ENCODE measurements at places on chromosomes 6 and 20.

- no peak for DNase-seq
Observed at GRCh38 chr6:80433010-80433672, 326.7 kb downstream of the BCKDHB start.

- DNase-seq, result no peak
Observed at GRCh38 chr6:159107451-159108260, 61.5 kb upstream of the FNDC1 start.

- no peak for DNase-seq
Observed at GRCh38 chr6:16676978-16677377, 84.3 kb downstream of the ATXN1 start.

- no peak for DNase-seq
Observed at GRCh38 chr6:25655723-25656122, 3.7 kb downstream of the SCGN start.

DNA sequence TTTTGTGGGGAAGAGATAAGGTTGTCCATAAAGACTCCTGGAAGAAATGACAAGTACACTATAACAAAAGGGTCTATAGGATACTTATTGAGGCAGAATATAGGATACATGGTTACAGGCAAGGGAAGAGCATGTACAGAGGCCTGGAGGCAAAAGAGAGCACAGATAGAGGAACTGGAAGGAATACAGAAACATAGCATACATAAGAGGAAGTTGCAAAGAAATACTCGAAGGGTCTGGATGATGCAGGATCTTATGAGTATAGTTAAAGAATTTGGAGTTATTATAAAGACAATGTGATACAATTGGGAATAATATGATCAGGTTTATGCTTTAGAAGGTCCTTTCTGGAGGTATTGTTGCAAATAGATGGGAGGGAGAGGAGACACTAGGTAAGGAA is 592.7 kb upstream of the POU3F2 start:
- DNase-seq, result no peak

DNA sequence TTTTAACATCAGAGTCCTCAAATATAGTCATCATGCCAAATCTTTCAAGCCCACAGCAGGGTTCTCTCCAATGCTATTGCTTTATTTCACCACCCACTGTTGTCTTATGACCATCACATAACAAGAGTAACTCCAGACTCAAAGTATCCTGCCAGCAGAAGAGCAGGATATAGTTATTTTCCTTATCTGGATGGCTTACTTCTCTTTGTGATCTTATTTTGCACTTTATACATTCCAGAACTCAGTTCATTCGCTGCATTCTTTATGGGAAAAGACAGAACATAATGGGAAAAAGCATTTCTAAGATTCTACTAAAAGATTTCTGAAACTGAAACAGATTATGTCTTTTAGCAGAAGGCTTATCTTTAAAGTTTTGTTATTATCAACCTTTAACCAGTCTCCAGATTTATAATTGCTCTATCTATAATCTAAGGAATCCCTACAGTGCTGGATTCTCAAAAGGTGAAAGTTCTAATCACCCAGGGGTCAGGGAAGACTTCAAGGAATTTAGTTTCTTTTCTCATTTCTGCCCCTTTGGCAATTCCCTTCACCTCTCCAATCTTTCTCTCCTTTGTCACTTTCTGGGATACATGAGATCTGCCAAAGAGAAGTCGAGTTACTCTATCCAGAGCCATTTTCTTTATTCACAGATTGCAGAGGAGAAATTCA is 190.4 kb downstream of the TPBG start:
- DNase-seq, result no peak

- no peak for DNase-seq
Observed at GRCh38 chr6:35453236-35453635, 1.1 kb downstream of the FANCE start.

DNA sequence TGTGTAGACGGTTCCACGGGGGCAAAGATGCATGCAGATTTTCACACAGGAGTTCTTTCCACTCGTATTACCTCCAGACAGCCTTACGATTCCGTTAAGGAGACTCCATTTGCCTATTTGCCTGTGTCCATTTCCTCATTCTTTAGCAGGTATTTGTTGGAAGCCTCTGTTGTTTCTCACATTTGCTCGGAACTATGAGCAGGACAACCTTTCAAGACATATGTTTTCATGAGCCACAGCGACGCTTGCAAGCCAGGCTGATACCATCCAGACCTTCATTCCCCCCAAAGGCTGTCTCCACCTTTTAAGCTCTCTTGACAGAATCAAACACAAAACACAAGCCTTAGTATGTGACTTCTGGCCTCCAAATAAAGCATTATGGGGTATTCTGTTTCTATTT is 57.6 kb upstream of the NEDD9 start:
- no peak for DNase-seq

GRCh38 chr6:36656441-36656840 is 22.1 kb upstream of the CDKN1A start:
- DNase-seq, result no peak

- no peak for DNase-seq
Observed at GRCh38 chr6:157952861-157953351, 28.8 kb upstream of the SYNJ2 start.

DNA sequence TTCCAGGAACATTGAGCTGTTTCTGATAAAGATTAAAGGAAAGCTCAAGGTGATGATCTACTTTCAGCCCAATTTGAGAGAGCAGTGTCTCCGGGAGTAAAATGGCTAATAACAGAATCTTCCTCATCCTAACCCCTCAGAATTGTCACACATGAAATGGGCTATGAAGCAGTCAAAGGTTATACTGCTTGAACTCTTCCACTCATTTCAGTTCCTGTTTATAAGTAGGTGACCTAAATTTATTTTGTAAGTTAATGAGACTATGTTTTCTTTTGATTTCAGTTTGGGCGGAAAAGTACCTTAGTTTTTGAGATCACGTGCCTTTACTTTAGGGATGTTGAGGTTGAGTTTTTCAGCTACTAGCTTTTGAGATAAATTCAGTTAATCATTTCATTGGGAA is 47.2 kb downstream of the QKI start:
- DNase-seq, result no peak

- DNase-seq, result no peak
Observed at GRCh38 chr6:151353795-151354194, 37.6 kb downstream of the ZBTB2 start.

DNA sequence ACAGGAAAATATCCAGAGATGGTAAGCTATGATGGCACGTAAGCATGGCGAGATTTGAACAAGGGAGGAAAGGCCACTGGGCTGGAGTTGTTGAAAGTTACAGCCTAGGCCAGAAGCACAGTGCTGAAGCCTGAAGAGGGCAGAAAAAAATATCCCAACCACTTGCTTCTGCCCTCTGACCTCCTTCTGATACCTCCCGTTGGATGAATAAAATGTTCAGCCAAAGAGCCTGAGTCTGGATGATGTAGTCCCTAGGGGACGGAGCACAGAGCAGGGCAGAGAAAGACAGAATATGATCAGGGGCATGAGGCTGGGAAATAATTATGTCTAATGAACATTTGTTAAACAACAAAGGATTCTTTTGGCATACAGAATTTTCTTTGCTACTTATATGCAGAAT is 19.7 kb downstream of the KLHL31 start:
- DNase-seq, result no peak

DNA sequence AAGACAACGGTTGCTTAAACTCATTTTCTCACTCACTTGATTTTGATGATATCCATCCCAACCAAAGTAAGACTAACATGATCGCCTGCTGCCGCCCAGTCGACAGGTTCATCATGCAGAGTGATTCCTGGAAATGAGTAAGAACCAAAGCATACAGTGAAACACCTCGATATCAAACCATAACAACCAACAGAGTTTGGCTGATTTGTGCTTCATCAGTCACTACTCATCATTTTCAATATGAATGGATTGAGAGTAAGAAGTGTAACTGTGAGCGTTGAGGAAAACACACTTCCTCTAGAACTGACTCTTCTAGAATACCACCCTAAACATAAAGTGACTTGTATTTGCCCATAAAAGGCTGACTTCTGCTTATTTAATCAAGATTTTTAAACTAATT is 29.2 kb upstream of the ALDH8A1 start:
- DNase-seq, result peak; percentile 41

DNA sequence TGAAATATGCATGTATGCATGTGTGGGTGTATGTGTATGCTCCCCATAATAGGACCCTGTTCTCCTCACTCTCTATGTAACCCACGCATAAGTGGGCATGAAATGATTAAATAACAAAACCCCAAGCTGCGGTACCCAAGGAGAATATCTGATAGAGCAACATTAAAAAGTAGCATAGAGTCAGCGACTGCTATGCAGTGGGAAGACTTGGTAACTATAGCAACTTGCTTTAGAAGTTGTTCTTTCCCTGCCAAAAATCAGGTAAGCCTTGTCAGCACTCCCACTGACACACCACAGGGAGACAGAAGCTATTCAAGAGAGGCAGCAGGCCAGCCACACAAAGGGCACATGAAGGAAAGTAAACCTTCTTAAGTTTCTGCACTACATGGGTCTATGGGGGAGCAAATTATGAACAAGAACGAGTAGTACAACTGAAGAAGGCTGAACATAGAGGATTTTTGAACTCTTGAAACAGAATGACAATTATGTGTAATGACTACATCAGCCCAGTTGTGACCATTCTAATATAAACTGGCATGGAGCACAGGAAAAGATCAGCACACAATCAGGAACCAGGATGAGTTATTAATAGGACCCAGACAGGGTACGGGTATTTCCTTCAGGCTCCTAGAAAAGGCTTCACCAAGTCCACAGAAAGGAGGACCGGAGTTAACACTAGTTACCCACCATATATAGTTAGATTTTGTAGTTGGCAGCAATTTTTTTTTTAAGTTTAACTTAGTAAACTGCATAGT is 89.9 kb downstream of the GPR6 start:
- DNase-seq, result no peak

- no peak for DNase-seq
Observed at GRCh38 chr6:108454356-108454755, 106.4 kb upstream of the FOXO3 start.

DNA sequence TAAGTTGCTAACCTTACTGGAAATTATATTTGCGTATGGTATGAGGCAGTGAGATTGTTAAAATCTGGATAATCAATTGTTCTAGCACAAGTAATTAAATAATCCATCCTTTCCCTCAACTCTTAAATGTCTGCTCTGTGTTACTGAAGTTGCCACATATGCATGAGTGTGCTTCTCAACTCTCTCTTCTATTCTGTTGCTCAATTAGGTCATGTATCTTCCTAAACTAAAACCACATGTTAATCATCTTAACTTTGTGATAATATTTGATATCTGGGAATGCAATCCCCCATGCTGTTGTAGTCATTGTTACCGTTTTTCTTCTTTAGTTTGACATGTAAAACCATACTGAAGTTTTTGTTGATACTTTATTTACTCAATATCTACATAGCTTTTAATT is 63.5 kb upstream of the STMND1 start:
- DNase-seq, result no peak

DNA sequence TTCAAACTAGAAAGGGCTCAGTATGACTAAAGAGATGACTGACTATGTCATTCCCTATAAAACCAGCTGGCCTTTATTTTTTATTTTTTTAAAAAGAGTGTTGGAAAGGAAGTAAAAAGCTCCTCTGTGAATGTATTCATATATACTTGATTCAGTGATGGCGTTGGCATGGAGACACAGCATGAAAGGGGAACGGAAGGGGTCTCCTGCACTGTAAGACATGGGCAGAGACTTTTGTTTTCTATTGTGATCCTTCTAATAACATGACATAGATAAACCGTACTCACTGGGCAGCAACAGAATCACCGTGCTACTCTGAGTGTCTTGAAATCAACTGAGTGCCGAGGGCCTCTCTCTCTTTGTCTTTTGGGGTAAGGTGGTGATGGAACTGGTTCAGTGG is 228.1 kb upstream of the RIN2 start:
- DNase-seq, result no peak

DNA sequence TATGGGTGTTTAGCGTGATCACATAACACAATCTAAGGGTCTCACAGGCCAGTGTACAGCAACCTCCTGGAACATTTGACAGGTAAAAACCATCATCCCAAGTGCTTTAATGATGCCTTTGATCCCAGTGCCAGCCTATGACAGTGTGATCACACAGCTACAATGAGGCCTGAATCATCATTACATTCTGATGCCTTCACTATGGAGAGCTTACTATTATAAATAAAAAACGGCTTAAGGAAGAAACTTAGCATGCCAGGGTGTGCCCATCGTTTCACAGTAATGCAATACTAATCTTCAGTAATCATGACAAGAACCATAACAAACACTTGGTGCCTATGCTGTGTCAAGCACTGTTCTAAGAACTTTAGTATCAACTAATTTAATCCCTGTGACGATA is 11.4 kb downstream of the MAP7 start:
- no peak for DNase-seq

DNA sequence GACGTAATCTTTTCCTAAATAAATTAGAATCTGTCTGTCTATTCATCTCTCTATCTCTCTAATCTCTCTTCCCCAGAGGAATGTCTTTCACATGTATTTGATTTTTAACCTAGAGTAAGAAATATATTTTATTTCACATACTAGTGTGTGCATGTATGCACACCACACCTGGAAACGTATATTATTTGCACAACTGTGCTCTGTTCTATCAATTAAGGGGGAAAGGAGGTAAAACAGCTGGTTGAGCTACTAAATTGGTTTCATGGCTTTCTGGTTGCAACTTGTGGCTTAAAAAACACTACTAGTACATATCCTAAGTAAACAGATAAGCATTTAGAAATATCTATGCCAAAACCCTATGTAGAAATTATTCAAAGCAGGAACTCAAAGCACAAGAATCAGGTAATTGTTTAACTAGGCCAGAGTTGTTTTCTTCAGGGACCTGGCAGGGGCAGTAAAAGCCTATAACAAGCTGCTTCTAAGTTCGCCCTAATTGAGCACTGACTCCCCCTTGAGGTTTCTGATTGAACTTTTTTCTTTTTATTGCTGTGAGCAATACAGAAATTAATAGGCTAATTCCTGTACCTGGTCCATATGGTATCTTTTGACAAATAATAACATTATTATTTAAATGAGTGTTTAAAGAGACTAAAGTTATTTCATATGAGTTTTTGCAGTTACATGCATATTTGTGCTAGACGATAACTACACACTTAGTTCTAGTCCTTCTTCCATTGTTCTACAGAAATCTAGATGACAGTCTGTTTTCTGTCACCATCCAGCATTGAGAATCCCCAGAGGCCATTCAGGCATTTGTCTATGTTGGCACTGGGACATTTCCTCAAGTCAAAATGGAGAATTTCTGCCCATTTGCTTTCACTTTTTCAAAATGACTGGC is 88.6 kb downstream of the MCHR2 start:
- DNase-seq, result no peak

DNA sequence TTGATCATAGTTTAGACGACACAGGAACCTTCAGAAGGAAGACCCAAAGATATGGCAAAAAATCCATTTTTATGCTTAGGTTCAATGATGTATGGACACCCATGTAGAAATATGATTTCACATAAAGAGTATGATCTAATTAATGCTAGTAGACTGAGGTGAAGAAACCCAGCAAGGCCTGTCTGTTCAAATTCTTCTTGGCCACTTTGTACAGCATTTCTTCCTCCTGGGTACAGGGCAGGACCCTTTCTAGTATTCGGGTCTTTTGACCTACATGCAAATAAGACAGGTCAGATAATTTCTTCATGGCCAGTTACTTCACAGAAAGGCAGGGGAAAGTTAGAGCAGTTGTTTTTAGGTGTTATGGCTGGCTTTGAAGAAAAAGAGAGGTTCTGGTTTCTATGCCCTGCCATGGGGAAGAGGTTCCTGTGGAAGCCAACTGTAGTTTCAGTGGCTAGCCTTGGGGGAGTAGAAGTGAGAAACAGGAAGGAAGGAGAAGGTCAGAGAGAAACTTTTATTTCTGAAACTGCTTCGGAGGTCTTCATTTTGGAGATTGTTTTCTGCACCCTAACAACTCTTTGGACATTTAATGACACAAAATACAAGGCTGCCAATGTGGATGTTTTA is 208.3 kb downstream of the PTPRK start:
- DNase-seq, result no peak

- DNase-seq, result no peak
Observed at GRCh38 chr6:47135772-47136171, 93.6 kb upstream of the ADGRF1 start.
